MCF 10A (cell line): ENCODE measurements at places on chromosomes 2 and 18.

DNA sequence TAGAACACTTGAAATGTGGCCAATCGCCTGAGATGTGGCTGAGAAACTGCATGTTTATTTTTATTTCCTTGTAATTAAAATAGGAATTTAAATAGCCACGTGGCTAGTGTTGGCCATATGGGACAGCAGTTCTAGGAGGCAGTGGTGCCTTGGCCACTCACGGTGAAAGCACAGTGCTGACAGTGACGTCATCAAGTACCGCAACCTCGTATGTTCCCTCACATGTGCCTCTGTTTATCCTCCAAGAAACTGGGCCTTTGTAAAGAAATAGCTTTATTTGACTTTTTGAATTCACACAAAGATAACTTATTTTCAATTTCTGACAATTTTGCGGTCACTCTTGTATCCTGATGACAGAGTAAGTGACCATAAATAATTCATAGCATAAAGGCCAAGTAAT is 575.0 kb downstream of the DCDC2C start:
- H3K4me1 ChIP-seq: peaks cover 6% of the 10 kb centered on the region
- no peaks in the 10 kb centered on the region for H3K36me3 ChIP-seq
- H3K27ac ChIP-seq: no peak overlapping the region
- no peak for DNase-seq
- H3K4me3 ChIP-seq: no peak overlapping the region

DNA sequence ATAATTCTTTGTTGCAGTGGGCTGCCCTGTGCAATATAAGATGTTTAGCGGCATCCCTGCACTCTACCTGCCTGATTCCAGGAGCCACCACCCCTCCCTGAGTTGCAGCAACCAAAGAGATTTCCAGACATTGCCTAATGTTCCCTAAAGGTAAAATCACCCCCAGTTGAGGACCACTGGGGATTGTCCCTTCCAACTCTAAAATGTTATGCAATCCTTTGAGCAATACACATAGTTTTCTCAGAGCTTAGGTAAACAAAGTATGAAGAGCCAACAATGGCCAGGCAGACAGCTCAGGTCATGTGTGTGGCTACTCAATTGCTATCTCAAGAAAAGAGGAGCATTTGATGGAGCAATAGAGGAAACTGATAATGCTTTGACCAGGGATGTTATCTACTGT is 87.0 kb downstream of the XDH start:
- no peaks in the 10 kb centered on the region for H3K36me3 ChIP-seq
- H3K4me1 ChIP-seq: peaks cover 26% of the 10 kb centered on the region
- peak; percentile 13 for DNase-seq
- H3K27me3 ChIP-seq: no peaks in the 10 kb centered on the region

- peaks cover 49% of the 10 kb centered on the region for H3K27me3 ChIP-seq
- H3K36me3 ChIP-seq: no peaks in the 10 kb centered on the region
- no peak overlapping the region for H3K27ac ChIP-seq
- H3K4me1 ChIP-seq: no peaks in the 10 kb centered on the region
- DNase-seq: no peak
These were observed 521 bp downstream of the MYCN start for GRCh38 chr2:15940661-15941480.

- H3K27me3 ChIP-seq: no peaks in the 10 kb centered on the region
- peak; percentile 43 for DNase-seq
- no peak overlapping the region for H3K4me3 ChIP-seq
These were observed 102.5 kb upstream of the NOSTRIN start for GRCh38 chr2:168699844-168700417.
